ENCODE measurements at places on chromosomes 12 and 14.

- DNase-seq, result no peak
Observed at GRCh38 chr14:94341656-94342333, 18.7 kb upstream of the SERPINA6 start.

GRCh38 chr12:66203820-66204219, 14.8 kb downstream of the IRAK3 start:
- no peak for DNase-seq

GRCh38 chr14:23633160-23633701, 2.9 kb upstream of the DHRS2 start:
- DNase-seq, result peak; percentile 4

DNA sequence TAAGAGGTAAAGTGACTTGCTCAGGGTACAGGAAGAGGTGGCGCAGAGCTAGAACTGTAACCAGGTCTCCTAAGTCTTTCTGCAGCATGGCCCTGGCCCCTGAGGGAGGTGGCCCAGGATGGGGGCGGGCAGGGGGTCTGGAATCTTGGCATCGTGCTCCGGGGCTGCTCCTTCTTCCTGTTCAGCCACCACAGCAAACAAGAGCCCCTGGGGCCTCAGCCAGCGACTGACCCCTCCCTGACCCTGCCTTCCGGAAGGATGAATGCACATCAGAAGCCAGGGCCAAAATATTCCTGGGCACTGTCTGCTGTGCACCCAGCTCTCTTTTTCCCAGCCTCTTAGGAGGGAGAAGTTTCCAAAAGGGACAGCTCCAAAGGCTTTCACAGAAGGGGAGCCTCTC, 242.8 kb downstream of the DPF3 start:
- peak; percentile 57 for DNase-seq

DNA sequence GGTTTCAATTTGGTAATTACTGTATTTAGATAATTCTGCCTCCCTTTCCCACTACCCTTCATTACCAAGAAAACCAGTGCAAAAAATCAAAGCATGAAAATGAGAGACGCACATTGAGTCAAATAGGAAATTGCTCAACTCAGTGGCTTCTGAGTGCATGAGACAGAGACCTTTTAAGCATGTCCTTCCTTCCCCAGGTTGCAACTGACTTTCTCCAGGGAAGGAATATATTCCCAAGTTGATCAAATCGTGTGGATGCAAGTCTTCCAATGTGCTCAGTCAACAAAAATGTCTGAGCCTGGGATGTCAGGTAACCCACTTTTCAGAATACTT, 12.9 kb downstream of the BMP4 start:
- DNase-seq, result no peak

- DNase-seq, result no peak
Observed at GRCh38 chr14:50242566-50243310, 11.4 kb upstream of the SOS2 start.

- DNase-seq, result peak; percentile 78
Observed at GRCh38 chr12:54220092-54220557, 31.3 kb upstream of the SMUG1 start.

DNA sequence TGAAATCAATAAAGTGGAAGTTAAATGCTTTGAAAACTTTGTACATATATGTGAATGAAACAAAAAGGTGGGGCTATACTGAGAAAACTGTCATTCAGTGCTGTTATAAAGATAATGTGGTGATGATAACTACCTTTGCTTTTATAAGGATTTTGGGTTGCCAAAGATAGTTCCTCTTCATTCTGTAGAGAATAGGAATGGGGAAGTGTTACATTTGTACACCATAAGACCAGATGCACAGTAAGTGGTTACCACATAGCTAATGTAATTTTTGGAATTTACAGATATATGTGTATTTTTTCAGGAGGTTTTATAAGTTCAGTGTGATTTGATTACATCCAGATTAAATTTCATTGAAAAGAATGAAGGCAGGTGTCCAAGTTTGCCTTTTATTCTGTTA, 18.1 kb downstream of the RAB21 start:
- no peak for DNase-seq

DNA sequence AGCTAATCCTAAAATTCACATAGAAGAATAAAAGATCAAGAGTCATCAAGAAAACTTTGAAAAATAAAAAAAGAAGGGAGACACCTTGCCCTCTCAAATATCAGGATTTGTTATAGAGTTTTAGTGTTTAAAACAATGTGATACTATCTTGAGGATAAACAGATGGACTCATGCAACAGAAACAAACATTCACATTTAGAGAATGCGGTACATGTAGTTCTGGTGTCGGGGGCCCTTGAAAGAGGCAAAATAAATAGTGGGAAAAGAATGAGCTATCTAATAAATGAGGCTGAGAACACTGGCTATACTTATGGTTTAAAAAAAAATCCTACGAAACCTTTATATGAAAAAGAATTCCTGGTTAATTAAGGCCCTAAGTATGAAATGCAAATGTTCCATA, 127.7 kb downstream of the LLPH start:
- peak; percentile 17 for DNase-seq

GRCh38 chr12:20175704-20176388, 192.5 kb upstream of the PDE3A start:
- DNase-seq, result no peak

GRCh38 chr12:212715-213526, 1.0 kb downstream of the SLC6A12 start:
- DNase-seq, result no peak

DNA sequence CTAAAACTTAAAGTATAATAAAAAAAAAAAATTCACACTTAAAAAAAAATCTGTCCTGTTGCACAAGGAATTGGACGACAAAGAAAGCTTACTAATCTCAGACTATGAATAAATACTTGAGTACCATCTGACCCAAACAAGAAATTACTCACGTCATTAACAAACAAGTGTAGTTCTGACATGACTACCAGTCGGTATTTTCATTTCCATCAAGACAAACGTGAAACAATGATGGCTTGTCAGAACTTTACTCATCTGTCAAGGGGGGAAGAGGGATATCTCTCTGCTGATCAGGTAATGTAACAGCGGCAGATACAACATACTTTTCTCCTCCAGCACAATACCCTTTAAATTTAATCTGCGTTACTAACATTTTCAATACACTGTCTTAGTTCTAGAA, 78.3 kb downstream of the CDK17 start:
- DNase-seq, result no peak

Measured in ELR (cell line).